GM13976 (cell line): ENCODE measurements at places on chromosomes 4 and X.

DNA sequence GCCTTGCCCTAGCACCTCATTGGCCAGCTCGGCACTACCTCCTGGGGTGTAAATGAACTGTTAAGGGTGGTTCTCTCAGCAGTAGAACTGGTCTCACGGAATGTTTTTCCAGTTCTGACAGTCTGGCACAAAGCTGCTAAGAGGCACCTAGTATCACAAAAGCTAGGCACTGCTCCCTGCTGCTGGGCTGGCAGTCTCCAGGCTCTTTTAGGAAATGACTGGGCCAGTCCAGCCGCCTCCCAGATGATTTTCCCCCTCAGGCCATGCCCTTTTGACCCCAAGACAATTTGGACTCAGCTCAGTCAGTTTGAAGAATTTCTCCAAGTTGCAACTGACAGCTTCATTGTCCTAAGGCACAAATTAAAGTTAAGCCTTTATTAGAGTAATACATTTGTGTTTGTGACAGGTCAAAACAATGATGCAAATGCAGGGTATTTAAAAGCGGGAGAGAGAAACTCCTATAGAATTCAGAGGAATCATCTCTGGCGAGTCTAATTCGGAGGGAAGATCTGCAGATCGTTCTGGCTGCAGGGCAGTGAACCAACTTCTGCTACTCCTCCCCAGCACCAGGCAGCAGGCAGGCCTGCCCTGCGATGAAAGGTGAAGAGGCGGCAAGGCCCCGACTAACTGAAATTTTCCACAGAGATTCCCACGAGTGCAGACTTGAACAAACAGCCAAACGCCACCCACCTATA lies 7.9 kb downstream of the FRMD7 start:
- DNase-seq: no peak

DNA sequence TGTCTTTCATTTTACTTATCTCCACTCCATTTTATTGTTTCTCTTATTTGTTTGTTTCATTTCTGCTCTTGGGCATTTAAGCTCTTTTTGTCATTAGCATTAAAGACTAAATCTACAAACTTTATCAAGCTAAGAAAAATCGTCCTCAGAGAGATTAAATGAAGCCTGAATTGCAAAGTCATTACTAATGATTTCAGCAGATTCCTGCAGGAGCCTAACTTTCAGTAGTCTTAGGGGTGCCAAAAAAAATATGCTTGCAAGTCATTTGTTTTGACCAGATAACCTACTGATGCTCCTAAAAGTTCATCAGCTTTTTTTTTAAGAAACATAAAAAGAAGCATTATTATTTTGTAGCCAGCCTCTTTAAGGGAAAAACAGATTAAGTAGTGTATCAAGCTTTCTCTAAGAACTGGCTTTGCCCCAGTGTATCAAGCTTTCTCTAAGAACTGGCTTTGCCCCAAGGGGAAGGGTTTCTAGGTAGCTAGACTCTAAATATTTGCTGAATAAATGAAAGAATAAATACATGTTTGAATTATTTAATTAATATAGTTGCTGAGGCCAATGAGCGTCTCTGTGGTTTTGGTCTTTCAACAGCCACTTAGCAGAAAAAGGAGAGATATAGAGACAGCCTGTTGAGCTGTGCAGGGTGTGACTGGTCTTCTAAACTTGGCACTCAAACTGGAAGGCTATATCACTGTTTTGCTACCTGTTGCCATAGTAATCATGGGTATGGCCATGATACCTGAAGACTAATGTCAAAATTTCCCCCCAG lies 174.2 kb downstream of the BTC start:
- no peak for DNase-seq

GRCh38 chr4:184587701-184588100 lies 61.5 kb downstream of the CASP3 start:
- DNase-seq: no peak

DNA sequence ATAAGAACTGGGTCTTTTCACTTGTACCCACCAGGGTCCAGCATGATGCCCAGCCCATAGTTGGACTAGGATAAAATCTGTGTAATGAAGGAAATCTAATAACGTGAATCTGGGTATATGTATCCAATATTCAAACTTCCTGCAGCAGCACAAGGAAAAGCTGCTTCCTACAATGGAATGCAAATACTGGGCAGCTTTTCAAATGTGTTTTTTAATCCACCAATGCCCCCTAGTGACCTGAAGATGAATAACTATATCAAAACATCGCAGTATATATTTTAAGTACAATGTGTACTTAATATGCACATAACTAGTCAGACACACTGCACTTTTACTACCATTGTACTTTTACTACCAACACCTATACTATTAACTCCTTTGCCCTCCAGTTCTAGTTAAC lies 5.3 kb downstream of the APOO start:
- peak; percentile 27 for DNase-seq

DNA sequence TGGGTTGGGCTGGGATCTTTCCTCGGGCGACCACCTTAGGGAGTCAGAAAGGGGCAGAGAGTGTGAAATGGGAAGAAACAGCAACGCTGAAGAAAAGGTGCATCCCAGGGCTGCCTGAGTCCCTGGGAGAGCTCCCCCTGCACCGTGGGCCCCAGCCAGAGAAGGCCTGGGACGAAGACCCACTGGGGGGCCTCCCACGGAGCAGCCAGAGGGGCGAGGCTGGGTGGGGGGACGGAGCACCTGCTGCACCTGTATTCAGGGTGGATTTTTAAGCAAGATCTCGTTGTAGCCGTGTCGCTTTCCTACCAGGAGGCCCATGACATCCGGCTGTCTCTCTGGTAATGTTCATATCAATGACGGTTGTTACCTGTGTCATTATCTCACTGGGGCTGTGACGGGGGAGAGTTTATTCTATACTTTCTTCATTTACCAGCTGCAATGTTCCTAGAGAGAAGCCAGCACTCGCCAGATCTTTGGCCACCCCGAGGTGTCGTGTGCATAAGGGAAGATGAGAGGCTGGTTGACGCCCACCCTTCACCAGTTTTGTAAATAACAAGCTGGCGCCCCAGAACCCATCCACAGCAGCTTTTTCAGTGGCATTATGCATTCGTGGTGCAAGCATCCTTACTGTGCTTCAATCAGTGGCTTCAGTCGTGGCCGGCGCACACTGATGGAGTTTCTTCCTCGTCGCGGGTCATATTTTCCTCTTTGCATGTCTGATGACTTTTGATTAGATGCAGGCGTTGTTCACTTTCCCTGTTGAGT lies 5.6 kb upstream of the PCGF3 start:
- DNase-seq: no peak

- no peak for DNase-seq
Observed at GRCh38 chrX:12210971-12211370, 72.7 kb downstream of the FRMPD4 start.

GRCh38 chr4:21554066-21554465 lies 394.5 kb downstream of the KCNIP4 start:
- no peak for DNase-seq

GRCh38 chrX:38848671-38849455 lies 47.6 kb downstream of the MID1IP1 start:
- DNase-seq: no peak

DNA sequence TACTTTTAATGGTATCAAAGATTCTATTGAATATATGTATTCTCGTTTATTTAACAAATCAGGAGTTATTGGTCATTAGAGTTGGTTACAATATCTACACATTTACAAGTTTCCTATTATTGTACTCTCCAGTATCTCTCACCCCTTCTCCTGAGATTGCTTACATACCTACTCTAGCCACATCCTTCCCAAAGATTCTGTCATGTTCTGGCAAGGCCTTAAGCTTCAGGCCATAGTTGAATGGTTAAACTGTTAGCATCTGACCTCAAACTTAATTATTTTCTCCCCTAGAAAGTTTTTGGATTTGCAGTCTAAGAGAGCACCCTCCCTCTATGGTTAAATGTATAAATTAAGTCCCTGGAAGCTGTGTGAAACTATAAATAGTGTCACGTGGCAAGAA lies 784.2 kb downstream of the GLUD2 start:
- no peak for DNase-seq
